Activated naive CD8-positive, alpha-beta T cell treated with anti-CD3 and anti-CD28 coated beads, Interleukin-2, amount 50 U/mL, for 24 hours (primary cell): ENCODE measurements at places on chromosomes 6 and 20.

DNA sequence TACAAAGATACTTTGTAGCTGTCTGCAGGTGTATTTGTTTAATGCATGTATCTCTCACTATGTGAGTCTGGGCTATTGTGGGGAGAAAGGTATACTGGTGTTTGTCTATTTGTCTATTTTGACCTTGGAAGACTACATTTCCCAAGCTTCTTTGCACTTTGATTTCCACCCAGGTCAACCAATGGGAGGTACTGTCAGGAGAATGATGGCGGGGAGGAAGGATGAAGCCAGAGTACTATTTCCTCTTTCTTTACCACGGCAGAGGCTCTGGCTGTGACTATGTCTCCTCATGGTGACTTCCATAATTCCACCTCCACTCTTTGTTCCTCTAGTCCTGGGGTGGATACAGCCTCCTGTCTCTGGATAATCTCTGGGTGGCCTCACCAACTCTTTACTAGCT, 23.1 kb downstream of the LBP start:
- no peak for DNase-seq

DNA sequence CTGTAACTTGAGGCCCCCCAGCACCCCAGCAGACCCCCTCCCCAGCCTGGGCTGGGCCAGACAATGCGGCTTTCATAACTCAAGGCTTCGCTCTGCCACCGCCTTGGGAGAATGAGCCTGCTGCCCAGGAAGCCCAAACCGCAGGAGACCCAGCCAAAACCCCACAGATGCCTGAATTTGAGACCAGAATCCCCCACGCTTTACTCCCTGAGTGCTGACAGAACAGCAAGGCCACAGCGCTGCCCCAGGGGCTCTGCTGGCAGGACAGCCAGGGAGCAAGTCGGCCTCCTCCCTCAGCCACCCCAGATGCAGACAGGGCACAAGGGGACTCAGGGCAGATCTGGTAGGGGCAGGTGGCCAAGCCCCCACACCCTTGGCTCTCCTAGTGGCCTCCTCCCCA, 2.2 kb downstream of the MDFI start:
- DNase-seq = no peak

- DNase-seq = peak; percentile 35
These were observed 36.3 kb downstream of the RNF146 start for GRCh38 chr6:127302728-127303660.

- DNase-seq = no peak
These were observed 42.8 kb downstream of the MRPL14 start for GRCh38 chr6:44084231-44085014.
